GM12865 (cell line): ENCODE measurements at places on chromosomes 13 and 19.

DNA sequence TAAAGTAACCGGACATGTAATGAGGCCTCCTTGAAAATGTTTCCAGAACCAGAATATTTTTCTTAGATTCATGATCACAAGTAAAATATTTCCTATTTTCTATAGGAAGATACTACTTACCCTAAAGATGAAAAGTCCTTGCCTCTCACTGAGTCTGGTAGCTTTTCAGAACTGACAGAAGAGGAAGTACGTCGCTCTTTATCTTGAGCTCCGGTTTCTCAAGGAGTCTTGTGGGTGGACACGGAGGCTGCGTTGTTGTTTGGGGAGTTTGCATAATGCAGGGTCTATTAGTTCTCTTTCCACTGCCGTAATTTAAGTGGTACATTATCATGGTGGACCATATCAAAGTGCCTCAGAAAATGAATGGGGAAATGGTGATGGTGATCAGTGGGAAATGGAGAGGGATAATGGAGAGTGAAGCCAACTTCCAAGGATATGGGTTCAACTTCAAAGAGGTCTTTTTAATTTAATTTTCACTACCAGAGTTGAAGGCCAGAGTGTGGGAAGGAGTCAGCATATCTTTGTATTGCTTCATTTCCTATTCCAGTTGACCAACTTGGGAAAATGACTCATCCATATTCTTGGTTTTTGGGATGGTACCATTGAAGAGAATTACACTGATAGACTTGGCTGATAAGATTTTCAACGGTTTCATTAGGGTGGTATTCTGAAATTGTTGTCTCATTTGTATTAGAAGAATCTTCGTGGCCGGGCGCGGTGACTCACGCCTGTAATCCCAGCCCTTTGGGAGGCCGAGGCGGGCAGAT lies 23.4 kb downstream of the MBD3L2B start:
- no peak for DNase-seq

DNA sequence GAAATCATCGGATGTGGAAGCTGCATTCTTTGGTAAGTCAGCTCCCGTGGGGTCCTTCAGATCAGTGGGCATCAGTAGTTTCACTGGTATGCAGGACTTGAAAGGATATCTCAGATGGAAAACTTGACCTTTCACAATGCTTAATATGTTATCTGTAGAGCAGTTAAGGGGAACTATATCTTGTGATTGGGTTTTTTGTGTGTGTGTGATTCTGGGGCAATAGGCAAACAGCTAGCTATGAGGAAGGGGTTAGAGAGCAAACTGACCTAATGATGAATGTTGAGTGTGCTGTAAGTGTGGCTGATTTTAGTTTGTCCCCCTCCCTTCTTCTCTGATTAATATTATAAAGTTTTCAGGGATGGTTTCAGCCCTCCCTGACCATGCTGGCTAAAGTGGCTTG lies 53.3 kb downstream of the ACSBG2 start:
- no peak for DNase-seq

GRCh38 chr13:70415136-70415535 lies 306.9 kb upstream of the KLHL1 start:
- no peak for DNase-seq

DNA sequence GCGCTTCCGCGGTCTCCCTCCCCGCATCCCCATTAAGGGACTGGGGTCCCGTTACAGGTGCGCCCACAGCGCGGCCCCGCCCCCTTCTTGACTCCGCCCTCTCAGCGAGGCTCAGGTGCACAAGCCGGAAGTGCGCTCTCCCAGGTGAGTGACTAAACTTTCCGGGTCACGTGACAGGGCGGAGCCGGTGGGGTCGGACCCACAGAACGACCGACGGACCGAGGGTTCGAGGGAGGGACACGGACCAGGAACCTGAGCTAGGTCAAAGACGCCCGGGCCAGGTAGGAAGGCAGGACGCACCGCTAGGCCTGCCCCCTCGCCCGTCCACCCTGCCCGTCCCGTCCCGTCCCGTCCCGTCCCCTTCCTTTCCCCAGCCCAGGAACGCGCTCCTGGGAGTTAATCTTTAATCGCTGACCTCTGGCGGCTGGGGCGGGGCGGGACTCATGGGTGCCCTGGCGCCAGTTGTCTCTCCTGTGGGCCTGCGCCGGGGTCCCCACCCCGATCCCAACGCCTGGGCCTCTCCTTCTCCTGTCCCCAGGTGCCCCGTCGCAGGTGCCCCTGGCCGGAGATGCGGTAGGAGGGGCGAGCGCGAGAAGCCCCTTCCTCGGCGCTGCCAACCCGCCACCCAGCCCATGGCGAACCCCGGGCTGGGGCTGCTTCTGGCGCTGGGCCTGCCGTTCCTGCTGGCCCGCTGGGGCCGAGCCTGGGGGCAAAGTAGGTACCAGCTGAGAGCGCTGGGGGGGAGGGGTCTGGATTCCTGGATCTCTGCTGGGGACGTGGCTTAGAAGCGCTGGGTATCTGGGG lies at the start of gene CRB3:
TSS of gene CRB3 (plus strand) at position 202 of the 804 bp plus-strand sequence. CDS start at position 633, 431 bp downstream.
- no peak for DNase-seq

DNA sequence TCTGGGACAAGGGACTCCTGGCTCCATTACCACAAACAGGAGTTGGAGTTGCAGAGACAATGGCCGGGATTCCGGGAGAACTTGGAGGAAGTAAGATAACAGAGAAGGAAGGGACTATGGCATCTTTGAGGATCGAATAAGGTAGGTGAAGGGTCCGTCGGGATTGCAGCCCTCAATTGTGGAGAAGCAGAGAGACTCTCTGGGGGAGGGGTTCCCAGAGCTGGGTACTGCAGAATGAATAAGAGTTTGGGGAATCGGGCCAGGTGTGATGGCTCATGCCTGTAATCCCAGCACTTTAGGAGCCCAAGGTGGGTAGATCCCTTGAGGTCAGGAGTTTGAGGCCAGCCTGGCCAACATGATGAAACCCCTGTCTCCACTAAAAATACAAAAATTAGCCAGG lies 3.8 kb downstream of the BST2 start:
- DNase-seq: no peak

DNA sequence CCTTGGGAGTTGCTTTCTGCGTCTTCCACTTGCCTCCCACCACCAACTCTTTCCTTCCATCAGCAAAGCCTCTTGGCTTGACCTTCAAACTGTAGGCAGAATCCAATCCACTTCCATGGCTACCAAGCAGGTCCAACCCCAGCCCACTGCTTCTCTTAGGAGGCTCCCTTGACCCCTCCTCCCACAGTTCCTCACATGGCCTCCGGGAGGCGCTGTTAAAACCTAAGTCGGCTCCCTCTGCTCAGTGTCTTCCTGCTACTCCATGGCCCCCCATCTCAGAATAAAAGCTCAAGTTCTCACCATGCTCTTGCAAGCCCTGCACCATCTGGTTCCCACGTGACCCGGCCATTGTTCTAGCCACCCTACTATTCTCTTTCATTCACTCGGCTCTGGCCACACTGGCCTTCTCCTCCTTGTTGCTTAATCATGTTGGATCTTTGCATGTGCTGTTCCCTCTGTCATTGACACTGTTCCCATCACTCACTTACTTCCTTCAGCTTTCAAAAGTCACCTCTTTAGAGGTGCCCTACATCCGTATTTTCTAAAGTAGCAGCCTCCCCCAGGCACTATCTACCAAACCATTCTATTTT lies 7.5 kb downstream of the IZUMO2 start:
- no peak for DNase-seq

DNA sequence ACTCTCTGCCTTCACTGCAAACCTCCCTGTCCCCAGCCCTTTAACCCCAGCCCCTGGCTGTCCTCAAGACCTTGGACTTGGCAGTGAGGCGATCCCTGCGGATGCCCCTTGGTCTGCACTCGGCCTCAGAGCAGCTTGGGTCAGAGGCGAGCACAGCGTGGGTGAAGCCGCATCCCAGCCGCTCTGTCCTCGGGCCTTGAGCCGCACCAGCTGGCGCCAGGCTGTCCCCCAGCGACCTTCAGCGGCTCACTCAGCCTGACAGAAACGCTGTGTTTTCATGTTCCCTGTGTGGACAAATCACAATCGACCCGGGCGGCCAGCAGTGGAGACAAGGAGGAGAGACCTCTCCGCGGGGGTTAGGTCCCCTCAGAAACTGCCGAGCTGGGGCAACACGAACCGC lies 52.0 kb downstream of the GNG7 start:
- no peak for DNase-seq

- no peak for DNase-seq
These were observed 409.0 kb downstream of the GPC6 start for GRCh38 chr13:93635616-93636032.

GRCh38 chr19:9961103-9961502 lies 24.8 kb upstream of the OLFM2 start:
- no peak for DNase-seq

DNA sequence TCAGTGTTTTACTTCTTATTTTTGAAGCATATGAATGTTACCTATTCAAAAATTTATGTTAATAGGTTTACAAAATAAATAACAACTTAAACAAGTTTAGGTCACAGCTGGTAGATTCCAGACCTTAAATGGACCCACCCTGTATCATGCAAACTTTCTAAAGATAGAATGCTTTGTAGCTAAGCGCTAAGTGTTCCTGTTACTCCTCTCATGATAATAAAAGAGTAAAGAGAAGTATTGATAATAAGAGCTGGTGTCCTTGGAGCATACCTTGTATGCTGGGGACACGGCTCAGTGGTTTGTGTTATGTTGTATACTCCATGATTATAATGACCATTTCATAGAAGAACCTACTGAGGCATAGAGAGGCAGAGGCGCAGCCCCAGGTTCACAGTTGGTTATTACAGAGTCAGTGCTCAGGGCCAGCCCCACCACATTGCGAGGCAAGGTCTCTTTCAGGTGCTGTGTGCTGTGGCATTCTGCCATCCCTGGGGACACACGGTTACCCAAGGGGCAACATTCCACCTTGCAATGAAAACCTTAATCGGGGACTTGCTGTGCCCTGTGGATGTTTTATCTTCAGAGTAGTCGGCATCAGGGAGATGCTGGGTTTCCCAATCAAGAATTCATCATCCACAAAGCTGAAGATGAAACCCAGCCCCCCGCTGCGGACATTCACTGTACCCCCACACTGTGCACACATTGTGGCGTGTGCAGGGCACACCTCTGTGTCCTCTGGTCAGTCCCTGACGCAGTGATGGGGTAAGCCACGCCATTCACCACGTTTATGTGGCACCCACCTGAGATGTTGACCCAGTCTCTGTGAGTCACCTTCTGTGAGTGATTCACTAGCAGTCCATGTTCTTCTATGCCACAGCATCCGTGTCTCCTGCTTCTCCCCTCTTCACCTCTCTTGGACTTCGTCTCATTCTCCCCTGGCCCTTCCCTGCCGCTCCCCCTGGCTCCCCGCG lies 186.7 kb downstream of the COL4A1 start:
- no peak for DNase-seq

- DNase-seq: no peak
These were observed 148.8 kb downstream of the FLT1 start for GRCh38 chr13:28346154-28346553.

DNA sequence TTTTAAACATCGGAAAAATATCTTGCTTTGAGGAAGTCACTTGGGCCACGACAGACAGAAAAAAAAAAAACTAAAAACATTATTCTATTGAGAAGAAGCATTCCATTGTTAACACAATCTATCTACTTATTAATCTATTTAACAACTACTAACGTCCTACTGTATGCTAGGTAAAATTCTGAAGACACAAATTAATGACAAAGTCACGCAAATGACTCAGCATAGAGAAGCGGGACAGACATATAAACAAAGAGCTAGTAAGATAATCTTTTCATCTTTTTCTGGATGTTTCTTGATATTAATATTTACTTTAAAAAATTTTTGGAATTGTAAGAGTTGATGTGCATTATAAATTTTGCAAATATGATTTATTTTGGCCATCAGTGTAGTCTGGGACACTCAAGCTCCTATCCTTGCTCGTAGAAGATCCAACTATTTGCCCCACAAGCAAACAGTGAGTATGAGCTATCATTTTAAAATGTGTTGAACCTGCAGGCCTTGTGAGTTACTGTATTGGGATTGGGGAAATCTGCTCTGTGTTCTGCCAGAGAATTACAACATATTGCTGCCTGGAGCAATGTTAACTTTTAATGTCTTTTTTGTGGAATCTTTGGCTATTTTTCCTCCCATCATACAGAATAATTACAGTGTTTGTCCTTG lies 109.1 kb downstream of the PCDH9 start:
- DNase-seq: no peak

- no peak for DNase-seq
These were observed 14.1 kb downstream of the ARID3A start for GRCh38 chr19:939922-940321.

DNA sequence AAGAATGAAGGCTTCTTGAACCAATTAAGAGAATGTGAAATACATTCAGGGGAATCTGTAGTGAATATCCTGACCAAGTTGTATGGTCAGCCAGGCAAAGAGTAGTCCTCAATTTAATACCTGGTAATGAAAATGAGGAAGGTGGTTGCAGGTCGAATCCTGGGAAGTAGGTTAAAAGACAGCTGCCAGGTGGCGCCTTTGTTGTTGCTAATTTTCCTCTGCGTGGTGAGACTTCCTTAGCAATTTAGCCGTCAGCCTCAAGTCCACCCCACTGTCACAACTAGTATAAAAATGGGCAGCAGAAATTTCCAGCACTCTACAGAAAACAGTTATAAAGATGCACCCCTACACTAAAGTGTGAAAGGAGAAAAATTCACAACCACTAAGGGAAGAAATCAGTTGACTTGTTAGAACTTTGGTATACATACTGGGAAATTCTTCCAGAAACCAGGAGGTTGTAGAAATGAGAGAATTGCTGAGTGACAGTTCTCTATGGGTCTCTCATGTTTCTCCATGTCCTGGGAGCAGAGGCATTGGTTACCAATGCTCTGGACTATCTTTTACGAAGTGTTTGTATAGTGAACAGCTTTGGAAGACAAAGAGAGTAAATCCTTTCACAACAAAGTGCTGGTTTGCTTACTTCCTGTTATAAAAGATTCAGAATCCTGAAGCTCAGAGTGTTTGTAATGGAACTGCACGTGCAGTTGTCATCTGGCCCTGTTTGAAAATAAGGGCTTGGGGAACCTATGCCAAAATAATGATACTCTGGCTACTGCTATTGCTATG lies 235.9 kb downstream of the NHLRC3 start:
- DNase-seq: peak; percentile 41

DNA sequence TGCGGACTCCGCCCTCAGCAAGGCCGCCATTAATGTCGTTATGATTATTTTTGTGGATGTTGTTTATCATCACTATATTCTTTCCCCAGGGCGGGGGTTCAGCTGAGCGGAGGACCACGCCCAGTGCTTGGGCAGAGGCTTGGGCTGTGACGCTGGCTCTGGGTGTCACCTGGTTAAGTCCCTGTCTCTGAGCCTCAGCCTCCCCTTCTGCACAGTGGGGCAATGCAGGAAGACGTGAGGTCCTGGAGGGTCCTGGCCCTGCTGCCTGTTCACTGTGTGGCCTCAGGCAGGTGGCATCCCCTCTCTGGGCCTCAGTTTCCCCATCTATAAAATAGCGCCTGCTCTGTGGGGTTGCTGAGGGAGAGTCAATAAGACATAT lies 32.5 kb downstream of the NFIC start:
- DNase-seq: no peak

GRCh38 chr19:10505583-10506229 lies 2.5 kb upstream of the KEAP1 start:
- DNase-seq: peak; percentile 85

- no peak for DNase-seq
These were observed 110.1 kb downstream of the SLAIN1 start for GRCh38 chr13:77807431-77808135.

GRCh38 chr13:59625111-59625510 lies 538.6 kb downstream of the DIAPH3 start:
- no peak for DNase-seq
